Left lobe of liver (tissue), 2 donors: ENCODE measurements at places on chromosomes 7 and 10.

DNA sequence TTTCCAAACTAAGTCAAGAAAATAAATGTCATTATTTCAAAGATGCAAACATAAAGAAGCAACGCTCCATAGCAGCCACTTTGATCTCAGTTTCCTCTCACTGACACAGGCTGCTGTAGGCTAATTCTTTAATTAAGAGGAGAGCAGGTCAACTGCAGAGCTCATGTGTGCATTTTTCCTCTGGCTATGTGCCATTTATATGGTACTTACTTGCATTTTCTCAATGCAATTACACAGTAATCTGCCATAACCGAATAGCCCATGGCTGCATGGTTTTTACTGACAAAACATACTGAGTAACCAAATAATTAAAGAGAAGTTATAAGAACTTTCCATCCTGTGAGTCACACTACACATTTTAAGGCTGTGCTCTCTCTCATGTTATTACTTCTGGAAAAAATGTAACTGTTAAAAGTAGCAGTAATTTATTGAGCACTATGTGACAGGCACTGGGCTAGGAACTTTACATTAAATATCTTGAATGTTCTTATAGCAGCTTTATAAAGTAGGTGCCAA is 122.0 kb downstream of the ELAPOR2 start:
- no peak for DNase-seq

GRCh38 chr7:98826387-98826786 is 43.4 kb downstream of the TMEM130 start:
- DNase-seq: no peak

DNA sequence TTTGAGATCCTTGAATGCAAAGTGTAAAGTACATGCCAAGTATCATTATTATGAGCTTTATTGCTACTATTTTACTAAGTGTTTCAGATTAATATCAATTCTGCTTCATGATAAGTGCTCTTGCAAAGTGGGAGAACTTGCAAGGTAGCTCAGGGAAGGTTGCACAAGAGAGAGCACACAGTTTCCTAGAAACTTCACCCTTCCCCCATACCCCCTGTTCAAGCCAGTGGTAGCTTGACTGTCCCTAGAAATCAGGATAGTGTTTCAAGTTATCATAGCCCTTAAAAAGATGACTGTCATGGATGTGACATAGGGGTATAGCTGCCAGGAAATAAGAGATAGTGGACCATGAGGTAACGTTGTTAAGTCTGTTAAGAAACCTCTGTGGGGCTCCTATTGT is 251.5 kb downstream of the TRIL start:
- no peak for DNase-seq

DNA sequence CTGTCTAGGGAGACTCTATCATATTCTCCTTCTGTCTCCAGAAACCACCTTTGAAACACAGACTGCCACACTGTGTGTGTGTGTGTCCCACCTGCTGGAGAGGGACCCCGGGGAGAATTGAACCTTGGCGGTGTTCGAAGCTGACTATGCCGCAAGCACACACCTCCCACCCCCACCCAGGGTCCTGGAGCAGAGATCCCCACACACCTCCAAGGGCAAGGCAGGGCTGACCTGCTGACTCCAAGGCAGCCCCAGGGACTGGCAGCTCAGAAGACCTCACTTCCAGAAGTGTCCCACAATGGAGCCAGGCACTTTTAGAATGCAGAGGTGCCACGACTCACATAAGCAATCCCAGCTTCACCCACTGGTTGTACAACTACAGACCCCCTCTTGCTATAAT is 13.1 kb downstream of the DRGX start:
- DNase-seq: peak; percentile 18
